ENCODE measurements at places on chromosomes 12 and 14.

DNA sequence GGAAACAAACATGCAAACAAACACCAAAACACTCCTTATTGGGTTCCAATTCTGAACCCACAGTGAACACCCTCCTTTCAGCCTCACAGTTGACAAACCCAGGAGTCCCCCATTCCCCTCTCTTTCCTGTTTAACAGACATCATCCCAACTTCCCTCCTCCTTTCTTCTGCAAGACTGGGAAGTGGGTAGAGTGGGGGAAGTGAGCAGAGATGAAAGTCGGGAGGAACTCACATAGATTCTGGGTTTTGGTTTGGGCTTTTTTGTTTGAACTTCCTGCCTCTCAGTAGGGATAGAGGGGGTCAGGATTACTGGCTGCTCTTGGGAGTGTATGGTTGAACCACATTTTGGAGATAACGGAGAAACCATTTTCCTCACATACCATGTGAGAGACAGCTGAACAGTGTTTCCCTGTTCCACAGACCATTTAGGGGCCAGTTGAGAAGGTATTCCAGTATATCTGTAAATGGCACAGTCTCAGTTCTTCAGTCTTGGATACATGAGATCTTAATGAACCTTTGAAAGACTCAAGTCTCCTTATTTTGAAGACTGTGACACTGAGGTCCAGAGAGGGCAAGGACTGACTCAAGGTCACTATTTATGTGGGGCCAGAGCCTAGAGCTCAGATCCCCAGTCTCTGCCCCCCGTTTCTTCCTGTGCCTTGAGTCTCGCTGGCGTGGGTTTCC is 3.9 kb upstream of the GPR84 start:
- no peak for DNase-seq

DNA sequence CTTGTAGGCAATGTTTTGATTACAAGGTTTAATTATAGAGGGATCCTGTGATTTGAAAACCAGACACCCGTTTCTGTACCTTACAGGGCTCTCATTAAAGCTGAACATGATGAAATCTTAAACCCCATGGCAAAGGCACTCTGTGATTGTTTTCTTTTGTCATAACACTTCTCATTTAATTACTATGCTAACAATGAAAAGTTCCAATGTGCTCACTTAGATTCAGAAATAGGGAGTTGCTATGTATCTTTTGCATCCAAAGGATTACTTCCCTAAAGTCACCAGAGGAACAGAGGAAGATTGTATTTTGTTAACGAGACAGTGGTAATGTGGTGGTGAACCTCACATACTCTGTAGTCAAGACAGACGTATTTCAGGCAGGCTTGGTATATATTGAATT is 81.5 kb upstream of the MYF6 start:
- no peak for DNase-seq

GRCh38 chr14:33611405-33612196 is 339.3 kb downstream of the EGLN3 start:
- DNase-seq: no peak

DNA sequence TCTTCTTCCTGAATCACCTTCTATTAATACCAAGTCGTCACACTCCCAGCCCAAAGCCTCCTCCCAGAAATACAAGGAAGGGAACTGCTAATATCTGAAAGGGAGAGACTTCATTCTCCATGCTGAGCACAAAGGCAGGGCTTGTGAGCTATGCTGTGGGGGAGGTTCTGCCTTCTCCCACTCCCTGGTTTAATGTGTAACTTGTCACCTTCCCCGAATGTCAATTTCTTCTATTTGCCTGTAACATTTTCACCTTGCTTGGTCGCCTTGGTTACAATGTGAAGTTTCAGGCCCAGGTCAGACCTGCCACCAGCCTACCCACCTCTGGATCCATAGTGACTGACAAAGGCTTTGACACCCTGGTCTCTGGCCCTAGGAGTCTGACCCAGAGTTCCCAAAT is 82.0 kb upstream of the ESRRB start:
- DNase-seq: no peak
